Kasumi-1 (cell line): ENCODE measurements at places on chromosomes 4 and X.

GRCh38 chrX:42149281-42149680 is 225.9 kb upstream of the CASK start:
- DNase-seq, result no peak

GRCh38 chr4:3062471-3062870 is 11.9 kb downstream of the HTT-AS start:
- peak; percentile 29 for DNase-seq

DNA sequence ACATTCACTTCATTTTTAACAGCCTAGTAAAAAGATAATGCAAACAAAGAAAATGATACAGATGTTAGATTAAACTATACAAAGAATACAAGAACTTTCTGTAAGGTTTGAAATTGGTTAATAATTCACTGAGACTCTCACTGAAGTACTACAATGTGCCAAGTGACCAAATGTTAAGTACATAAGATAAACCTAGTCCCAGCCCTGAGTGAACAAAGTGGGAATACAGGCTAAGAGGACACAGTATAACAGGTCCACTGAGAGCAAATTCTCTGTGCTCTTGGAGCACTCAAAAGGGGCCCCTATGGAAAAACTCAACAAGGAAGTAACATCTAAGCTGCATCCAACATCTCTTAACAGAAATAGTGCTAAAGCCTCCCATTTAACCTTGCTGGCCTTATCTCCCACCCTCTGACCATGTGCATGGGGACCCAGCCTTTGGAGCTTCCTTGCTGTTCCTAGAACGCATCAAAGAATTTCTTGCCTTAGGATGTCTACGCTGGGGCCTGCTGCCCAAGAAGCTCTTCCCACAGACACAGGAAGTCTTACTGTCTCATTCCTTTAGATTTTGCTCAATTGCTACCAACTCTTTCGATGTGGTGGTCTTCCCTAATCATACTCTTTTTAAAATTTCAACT is 113.4 kb downstream of the ZAR1 start:
- no peak for DNase-seq

DNA sequence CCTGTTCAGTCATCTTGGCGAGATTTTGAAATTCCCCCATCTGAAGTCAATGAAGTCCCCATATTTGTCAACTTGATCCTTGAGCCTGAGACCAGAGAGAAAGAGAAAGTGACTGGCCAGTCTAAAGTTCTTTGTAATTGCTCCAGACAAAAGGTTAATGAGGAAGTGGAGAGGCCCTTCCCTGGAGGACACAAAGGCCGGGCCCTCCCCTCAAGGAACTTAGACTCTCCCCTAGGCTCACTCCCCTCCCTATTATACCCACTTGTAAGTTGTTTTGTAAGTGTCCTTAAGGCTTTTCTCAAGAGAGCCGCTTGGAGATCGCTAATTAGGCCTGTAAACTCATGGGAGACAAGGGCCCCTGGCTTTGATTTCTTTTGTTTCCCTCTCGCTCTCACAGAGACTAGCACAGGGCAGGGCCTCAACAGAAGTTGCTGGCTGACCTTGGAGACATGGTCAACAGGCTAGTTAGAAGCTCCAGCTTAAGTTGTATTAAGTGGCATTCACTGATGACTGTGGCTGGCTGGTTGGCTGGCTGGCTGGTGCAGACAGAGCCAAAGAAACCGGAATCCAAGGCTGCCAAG is 20.3 kb upstream of the GPC4 start:
- DNase-seq, result no peak

GRCh38 chrX:66553973-66554372 is 84.9 kb downstream of the EDA2R start:
- no peak for DNase-seq

GRCh38 chr4:144873226-144873990 is 224.6 kb downstream of the ANAPC10 start:
- no peak for DNase-seq

DNA sequence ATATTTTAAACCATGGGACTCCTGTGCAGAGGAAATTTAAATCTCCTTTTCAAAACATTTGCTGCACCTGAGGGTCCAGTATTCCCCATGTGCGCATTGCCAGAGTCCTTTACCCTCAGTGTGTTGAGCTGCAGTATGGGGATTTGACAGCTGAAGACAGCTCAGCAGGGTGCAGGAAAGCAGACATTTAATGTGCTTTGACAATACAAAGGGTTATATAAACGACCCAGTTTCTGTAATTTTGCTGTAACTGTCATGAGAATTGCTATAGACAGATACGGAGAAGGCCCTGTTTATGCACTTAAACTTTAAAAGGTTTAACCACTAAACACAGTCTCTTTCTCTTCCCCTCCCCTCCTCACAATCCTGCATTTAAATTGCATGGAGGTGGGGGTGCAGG is 393.4 kb downstream of the MID1IP1 start:
- no peak for DNase-seq

- no peak for DNase-seq
Observed at GRCh38 chr4:159677521-159677920, 574.6 kb downstream of the RAPGEF2 start.

GRCh38 chr4:107603430-107603829 is 116.6 kb downstream of the PAPSS1 start:
- DNase-seq, result no peak

DNA sequence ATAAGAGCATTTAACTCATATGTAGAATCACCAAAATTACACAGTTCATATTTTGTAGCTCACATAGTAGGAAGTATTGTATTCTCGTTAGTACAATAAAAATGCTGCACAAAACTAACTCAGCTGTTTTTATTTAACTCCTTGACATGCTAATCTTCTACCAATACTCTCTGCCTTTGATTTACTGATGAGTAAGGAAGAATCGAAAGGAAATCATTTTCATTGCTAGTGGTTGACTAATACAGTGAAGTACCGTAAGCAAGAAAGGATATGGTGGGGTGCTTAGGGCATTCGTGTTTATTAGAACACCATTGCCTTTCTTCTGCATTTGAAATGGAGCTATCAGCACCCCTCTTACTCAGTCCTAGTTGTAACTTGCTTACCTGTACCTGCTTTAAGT is 1239.1 kb upstream of the TENM3 start:
- no peak for DNase-seq

DNA sequence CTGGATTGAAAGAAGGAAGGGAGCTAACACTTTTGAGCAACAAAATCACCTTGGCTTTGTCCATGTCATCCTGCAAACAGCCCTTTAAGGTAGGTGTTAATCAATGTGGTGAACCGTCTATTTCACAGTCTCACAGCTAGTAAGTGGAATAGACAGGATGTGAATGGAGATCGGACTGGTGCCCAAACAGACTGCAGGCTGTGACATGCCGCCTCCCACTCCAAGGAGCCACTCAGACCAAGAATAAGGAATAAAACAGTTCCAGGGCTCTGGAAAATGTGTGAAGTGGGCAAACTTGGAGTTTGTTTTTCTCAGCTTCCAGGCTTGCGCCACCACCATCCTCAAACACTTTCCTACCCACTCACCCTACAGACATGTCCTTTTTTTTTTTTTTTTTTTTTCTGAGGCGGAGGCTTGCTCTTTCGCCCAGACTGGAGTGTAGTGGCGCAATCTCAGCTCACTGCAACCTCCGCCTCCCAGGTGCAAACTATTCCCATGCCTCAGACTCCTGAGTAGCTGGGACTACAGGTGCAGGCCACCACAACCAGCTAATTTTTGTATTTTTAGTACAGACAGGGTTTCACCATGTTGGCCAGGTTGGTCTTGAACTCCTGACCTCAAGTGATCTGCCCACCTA is 57.7 kb upstream of the SEC24B start:
- DNase-seq, result no peak

DNA sequence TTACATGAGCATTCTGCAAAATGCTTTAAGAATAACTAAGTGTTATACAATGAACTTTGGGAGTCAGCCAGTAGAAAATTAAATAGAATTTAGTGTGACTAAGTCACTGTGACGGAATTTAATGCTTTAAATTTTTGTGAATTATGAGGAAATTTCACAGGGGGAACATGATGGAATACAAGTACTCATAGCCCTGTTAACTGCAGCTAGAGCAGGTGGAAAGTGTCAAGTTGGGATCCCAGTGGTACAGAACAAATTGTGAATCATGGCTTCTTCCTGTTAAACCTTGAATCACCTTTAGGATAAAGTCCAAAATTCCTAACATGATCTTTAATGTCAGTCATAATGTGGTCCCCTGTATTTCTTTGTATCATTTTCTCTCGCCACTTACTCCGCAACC is 212.2 kb upstream of the CENPE start:
- DNase-seq, result no peak

GRCh38 chrX:47482512-47483305 is at the start of gene ZNF41:
Gene ZNF41 (minus strand): TSS chrX:47483222. CDS start chrX:47467481, 15,741 bp downstream.
- peak; percentile 60 for DNase-seq

GRCh38 chr4:126899331-126899801 is 733.4 kb upstream of the INTU start:
- DNase-seq, result no peak

GRCh38 chrX:137926090-137926489 is 360.2 kb downstream of the ZIC3 start:
- peak; percentile 0 for DNase-seq

- no peak for DNase-seq
Observed at GRCh38 chrX:43562372-43562771, 93.7 kb upstream of the MAOA start.

DNA sequence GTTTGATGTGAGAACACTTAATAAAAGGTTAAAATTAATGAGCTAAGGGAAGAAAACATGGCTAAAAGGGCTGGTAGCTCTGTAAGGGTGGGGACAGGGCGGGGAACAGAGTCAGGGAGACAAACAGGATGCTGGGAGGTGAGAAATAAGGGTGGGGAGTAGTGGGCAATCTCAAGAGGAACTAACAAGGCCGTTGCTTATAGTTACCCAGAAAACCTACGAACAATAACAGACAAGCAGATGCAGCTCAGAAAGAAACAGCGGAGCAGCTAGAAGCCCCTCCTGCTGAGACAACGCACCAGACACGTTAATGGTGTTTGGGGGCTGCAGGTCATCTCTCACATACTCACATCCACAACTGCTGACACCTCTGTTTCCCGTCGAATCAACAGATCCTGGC is 9.7 kb upstream of the KLF3 start:
- no peak for DNase-seq

GRCh38 chrX:46381630-46382029 is 163.6 kb downstream of the ZNF674 start:
- peak; percentile 45 for DNase-seq

DNA sequence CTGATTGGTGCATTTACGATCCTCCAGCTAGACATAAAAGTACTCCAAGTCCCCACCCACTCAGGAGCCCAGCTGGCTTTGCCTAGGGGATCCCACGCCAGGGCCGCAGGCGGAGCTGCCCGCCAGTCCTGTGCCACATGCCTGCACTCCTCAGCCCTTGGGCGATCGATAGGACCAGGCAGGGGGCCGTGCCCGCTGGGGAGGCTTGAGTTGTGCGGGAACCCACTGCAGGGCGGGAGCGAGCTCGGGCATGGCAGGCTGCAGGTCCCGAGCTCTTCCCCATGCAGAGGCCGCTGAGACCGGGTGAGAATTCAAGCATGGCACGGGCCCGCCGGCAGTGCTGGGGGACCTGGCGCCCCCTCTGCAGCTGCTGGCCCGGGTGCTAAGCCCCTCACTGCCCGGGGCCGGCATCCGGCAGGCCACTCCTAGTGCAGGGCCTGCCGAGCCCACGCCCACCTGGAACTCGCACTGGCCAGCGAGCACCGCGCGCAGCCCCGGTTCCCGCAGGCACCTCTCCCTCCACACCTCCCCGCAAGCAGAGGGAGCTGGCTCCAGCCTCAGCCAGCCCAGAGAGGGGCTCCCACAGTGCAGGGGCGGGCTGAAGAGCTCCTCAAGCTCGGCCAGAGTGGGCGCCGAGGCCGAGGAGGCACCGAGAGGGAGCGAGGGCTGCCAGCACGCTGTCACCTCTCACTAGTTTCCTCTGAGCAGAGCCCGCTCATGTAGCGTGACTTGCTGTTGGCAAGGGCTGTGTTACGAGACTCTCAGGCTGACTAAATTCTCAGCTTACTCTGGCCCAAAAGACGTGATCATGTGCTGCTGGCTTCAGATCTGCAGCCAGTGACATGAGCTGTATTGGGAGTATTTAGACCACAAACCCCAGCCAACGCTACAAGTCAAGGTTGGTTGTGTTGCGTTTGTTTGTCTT is 87.5 kb downstream of the TRAPPC11 start:
- DNase-seq, result no peak

GRCh38 chr4:89575840-89576239 is 261.1 kb downstream of the SNCA start:
- no peak for DNase-seq

DNA sequence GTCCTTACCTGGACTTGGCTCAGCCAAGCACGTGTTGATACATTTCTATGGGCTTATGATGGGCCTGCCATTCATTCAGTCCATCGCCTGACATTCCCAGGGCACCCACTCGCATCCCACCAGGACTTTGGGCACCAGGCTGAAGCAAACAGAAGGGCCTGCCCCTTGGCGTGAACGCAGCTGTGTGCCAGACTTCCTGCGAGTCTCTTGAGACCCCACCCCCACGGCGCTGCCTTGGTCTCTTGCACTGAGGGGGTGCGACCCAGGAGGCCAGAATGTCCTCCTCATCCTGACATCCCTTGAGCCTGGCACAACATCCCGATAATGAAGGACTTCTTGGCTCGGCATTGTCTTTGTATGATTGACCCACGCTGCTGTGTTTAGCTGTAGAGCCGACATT is 1.5 kb upstream of the PSAPL1 start:
- no peak for DNase-seq

DNA sequence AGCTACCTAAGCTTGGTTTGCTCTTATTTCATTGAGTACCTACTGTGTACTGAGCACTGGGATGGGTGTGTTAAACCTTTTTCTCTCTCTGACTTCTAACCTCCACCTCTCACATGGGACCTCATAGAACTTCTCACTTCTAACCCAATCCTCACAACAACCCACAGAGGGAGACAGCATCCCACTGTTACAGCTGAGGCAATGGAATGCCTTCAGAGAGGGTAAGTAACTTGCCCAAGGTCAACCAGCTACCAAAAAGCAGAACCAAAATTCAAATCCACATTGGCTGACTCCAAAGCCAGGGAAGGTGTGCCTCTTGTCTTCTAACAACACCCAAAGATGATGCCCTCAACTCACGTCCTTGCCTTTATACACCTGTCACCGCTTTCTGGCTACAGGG is 5.4 kb downstream of the SEL1L3 start:
- DNase-seq, result no peak

DNA sequence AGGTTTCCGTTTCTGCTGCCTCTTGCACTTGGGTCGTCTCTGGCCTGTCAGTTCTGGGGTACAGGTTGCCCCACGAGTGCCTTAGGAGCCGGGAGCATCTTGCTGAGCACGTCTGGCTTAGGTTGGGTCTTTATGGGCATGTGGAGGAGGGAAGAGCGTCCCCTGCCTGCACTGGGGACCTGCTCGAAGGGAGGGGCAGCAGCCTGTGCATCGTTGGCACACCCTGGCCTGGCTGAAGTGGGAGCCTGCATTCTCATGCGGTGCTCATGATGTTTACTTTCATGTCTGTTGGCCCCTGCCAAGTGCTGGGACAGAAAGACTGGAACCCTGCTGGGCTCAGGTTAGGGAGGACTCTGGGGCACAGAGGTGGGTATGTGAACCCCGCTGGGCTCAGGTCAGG is 23.8 kb upstream of the TADA2B start:
- DNase-seq, result no peak

- peak; percentile 71 for DNase-seq
Observed at GRCh38 chr4:184268584-184269160, 51.0 kb upstream of the ENPP6 start.
